ENCODE measurements at places on chromosomes 4 and X.

GRCh38 chr4:72591547-72592454, 22.8 kb upstream of the ADAMTS3 start:
- DNase-seq: no peak

DNA sequence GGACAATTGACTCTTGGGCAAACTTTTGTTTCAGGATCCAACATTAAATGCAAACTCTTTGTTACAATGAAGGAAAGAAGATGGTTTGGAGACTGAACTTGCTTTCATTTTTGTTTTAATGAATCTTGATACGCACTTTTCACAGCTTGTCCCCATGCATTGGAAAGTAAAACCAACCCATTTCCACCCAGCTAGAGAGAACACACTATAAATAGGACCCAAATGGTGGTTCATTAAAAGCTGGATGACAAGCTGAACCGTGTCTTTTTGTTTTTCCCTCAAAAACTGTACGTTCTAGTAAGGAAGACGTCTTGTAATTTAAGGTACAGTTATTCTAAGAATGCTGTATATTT, 95.3 kb upstream of the EGFL6 start:
- peak; percentile 43 for DNase-seq

DNA sequence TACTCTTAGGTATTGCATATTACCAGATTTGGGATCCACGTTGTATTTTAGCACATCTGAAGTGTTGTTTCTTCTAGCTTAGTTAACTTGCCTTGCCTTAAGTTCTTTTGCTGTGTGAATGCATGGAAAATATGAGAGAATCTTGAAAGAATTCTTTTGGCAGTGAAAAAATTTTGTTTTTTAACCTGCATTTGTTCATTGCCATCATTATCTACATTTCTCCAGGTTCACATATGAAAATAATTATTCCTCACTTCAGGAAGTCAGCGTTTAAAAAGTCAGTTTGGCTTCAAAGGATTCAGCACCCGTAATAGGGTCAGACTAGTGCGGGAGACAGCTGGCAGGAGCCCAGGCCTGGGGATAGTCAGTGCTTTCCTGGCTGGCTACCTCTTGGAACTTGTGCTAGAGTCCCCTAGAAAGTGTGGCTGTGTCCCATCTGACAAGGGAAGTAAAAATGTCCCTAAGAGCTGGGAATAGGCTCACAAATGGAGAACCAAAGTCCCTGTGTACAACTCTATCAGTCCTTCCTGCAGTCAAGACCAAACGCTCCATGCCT, 251.9 kb upstream of the KLF3 start:
- DNase-seq: no peak

DNA sequence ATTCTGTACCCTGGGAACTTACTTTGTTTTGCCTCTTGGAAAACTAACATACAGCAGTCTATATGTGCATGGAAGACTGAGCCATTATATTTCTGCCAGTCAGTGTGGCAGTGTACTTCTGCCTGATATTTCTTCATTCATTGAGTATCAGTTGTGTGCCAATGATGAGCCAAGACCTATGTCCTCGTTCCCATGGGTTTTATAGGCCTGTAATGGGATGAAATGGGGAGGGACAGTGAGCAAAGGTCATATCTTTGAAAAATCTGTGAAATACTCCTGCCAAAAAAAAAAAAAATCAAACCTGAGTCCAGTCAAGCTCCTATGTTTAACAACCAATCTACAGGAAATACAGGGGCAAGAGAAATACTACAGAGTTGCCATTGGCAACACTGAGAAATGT, 9.1 kb downstream of the NSD2 start:
- DNase-seq: no peak

- DNase-seq: no peak
Measured at GRCh38 chrX:114584983-114585842, 1.3 kb downstream of the HTR2C start.

DNA sequence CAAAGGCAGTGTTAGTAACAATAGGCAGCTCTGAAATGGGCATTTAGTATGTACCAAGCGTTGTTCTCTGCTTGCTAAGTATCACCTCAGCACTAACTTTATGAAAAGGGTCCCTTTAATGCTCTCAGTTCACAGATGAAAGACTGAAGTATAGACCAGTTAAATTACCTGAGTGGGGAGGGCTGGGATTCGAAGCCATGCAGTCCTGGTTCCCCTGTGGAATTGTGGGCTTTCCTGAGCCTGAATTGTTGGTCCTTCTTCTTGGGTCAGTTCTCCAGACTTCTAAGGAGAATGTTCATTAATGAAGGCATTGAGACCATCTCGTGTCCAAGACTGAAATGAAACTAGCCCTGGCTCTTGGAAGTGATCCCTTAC, 7.7 kb upstream of the PRDM8 start:
- DNase-seq: no peak

GRCh38 chrX:20472148-20472547, 205.4 kb upstream of the RPS6KA3 start:
- DNase-seq: no peak

DNA sequence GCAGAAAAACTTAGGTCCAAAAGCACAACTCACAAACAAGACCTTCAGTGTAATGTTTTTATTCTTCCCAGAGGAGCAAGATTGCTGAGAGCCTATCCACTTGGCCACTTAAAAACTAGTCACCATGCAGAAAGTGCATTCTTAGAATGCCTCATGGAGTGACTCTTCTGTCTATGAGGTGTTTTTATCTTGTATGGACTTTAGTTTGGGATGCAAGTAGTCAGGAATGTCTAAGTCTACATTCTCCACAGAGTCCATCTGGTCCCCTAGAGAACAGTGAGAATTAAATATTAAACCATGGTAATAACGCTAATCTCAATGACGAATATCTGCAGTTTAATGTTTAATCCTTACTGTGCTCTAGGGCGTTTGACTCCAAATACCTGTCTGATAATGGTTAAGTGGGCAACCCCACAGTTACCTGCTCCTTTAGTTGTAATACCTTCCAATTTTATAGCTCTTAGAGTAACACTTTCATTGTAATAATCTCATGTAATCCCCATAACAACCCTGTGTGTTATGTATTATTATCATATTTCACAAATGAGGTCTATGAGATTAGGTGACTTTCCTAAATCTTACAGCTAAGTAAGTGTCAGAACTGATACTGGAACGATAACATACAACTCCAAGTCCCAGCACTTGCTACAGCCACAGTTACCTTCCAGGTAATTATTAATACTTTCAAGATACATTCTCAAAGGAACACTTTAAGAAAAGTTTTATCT, 235.6 kb upstream of the JADE1 start:
- no peak for DNase-seq

Measured in CD4-positive, alpha-beta T cell treated with Interferon alpha-2 for 1 hour (primary cell).